Anterior cingulate cortex (tissue), 58 donors: ENCODE measurements at places on chromosomes 7 and 10.

DNA sequence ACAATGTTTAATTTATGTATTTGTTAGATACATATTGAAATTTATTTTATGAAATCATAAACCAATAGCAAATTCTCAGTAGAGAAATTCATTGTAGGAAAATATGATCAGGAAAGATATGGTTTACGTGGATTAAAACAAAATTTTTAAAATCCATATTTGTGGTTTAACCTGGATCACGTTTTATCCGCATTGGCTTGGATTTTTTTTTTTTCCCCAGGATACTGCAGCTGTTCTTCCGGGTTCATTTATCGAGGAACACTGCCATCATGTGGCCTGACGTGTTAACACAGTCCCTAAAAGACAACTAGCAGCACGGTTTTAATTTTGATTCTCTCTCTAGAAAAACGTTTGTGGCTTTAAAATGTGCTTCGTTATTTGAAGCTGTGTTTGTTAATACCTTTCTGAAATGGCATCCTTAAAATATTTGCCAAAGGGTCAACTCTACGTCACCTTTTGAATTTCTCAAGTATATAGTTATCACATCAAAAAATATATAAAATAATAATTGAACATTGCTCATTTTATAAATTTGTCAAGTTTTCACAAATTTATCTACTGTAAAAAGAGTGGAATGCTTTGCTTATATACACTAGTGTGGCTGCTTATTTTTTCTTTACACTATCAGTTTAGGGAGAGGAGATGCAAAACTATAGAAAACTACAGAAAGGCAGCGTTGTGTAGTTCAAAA lies 8.7 kb upstream of the ASB4 start:
- peak; percentile 45 for DNase-seq

DNA sequence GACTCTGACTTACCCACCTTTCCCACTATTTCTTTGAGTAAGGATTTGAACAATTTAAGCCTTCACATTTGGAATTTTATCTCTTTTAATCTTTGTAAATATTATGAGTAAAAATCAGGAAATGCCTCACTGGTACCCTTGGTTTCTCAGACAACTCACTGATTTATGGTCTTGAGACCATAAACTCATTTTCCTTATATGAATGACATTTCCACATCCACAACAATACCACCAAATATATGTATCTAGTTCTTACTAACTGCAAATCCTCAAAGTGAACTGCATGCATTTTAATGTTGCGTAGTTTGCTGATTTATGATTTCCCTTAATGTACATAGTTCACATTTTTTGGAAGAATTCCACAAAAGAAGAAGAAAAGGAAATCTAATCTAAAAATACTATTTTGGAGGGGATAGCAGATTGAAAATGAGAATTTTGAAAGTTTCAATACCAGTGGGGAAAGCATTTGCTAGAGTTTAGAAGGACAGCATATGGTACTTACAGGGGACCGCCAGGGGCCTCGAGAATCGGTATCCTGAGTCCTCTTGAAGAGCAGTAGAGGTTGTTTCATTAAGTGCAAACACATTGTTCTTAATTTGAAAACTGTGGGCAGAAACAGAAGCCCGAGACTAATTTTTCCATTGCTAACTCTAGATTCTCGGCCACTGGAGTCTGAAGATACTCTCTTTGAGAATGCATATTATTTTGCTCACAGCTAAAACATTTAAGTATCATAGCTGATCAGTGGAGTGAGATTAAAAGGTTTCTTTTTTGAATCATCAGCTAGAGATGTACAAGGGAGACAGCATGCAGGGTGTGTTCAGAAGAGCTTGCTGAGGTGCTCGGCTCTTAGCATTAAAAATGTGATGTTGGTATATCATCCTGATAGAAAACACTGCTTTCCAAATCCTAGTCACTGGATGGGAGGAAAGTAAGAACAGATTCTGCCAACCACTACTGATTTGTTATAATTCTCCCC lies 964.0 kb downstream of the GATA3 start:
- no peak for DNase-seq

DNA sequence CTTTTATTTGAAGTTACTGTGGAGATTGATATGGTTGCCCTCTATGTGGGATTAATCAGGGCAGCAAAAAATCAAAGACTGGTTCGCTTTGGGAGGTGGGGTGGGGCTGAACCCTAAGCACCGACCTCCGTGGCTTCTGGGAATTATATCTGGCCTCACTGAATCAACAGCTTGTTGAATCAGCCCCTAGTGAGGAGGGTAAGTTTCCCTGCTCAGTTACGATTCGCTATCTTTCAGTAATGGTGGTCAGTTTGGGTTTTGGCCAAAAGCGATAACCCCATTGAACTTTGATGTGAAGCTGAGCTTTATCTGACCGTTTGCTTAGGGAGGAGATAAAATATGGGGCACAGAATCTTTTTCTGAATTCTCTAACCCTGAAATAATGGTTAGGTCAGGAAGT lies 16.6 kb upstream of the ARPC1A start:
- no peak for DNase-seq

DNA sequence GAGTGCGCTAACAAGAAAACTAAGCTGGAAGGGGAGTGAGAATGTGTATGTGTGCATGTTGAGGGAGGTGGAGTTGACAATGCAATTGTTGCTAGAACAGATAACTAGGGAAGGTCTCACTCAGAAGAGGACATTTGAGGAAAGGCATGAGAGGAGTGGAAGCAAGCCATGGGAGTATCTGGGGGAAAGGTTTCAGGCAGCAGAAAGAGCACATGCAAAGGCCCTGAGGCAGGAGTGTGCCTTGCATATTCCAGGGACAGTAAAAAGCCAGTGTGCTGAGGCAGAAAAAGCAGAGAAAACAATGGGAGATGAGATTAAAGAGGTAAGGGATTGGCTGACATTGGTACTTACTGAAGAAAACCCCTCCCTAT lies 149.6 kb upstream of the ADO start:
- no peak for DNase-seq

DNA sequence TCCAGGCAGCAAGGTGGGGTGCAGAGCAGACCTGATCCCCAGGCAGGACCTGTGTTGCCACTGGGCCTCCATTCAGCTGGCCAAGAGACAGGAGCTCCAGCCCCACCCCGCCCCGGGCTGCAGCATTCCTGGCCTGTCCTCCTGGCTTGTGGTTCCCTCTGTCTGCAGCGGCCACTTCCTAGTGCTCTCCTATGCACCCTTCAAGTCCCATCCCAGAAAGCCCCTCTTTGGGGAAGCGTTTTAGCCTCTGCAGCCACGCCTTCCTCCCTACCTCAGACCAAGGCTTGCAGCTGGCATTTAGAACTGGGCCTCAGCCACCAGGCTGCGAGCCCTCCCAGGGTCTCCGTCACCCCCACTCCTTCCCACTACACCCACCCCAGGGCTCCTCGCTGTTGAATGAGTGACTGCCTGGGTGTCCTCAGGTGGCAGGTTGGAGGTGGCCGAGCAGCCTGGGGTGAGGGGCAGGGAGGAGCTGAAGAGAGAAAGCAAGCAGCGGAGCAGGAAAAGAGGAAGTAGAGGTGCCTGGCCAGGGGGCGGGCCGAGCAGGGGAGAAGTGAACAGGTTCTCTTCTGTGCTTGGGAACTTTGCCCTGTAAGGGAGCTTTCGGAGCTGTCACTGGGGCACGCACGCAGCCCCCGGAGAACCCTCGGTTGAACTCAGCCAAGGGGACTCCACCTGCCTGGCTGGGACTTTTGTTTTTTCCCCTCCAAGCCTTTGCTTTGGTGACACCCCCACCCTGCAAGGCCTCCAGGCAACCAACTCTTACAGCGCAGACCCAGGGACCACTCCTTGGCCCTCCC lies 109.1 kb upstream of the TNRC18 start:
- no peak for DNase-seq

DNA sequence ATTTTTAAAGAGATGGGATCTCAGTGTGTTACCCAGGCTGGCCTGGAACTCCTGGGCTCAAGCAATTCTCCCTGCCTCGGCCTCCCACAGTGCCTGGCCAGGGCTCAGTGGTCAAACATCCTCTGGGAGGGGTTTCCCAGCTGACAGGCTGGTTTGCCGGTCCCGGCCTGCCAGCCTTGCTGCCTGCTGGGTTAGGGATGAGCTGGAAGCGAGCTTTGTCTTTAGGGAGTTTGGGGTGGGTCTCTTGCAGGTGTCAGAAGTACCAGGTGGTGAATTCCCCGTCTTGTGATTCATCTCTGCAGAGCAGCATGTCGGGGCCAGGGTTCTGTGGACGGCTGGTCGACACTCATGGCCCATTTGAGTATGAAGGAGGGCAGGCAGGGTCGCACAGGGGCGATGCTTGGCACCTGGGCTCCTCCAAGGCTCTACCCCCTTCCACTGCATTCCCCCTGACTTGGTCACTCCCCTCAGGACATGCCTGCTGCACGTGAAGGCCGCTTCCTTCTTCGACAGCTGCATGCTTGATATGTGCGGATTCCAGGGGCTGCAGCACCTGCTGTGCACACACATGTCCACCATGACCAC lies 30.3 kb downstream of the ZAN start:
- DNase-seq, result no peak

GRCh38 chr7:15643000-15643705 lies 43.3 kb downstream of the MEOX2 start:
- no peak for DNase-seq

DNA sequence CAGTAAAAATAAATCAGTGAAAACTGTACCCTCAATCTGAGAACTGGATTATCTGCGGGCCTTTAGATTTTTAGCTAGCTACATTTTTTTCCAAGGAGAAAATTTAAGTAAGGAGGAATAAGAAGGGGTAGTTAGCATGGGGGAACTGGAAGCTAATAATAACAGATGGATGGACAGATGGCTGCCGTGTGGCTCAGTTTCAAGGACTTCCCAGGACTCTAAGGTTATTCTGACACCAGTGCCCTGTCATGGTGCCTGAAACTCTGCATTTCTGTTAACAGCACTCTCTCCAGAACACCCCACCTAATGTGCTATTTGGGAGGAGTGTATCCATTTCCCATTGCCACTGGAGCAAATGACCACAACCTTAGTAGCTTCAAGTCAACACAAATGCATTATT lies 75.7 kb upstream of the PDE1C start:
- no peak for DNase-seq

DNA sequence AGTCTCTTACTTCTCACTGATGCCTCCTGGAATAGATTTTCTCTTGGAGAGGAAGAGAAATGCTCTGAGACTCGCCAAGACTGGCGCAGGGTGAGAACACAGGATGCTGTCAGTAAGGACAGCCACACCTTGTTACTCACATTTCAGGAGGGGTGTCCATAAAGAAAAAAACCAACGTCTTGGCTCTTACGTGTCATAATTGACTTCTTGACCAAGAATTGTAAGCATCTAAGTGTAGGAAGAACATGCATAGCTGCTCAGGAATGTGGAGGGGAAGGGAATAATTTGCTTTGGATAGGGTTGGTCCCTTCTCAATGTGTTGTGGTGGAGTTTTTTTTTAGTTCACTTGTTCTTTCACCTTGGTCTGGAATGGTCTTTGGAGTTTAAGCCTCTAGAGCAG lies 43.8 kb upstream of the ZNF438 start:
- DNase-seq, result no peak

GRCh38 chr10:4512671-4513240 lies 313.3 kb upstream of the AKR1E2 start:
- DNase-seq, result no peak

- DNase-seq, result no peak
These were observed 47.5 kb upstream of the AGR3 start for GRCh38 chr7:16929146-16929762.

GRCh38 chr10:133194151-133194550 lies 34.1 kb downstream of the KNDC1 start:
- no peak for DNase-seq

DNA sequence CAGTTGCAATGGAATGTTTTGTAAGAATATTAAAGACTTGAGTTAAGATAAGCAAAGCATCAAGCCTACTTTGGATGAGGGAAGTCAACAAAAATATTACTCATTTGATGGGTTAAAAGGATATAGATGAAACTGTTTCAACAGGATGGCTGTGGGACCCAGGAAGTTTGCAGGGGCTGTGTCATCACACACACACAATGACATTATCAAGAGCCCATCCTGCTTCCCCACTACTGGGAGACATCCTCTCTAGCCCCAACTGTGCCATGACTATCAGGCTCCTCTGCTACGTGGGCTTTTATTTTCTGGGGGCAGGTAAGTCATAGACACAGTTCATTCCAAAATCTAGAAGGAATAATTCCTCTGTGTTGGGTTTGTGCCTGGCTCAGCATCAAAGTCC lies 78.8 kb upstream of the PRSS1 start:
- no peak for DNase-seq

GRCh38 chr10:121168545-121169216 lies 317.5 kb downstream of the WDR11 start:
- DNase-seq, result no peak

DNA sequence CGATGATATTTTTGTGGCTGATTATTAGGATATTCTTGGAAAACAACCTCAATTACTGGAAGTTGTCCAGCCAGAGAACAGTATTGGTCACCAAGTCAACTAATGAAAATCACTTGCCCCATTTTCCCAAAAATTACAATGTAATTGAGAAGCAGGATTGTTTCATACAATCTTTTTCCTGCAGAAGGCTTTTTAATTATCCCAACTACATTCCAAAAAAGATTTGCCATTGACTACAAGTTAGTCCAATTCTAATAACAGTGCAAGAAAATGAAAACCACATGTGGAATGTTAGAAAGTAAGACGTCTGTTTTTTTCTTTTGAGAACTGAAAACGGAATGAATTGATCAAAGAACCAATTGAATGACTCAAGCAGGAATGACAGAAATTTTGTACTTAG lies 1195.8 kb downstream of the SORCS1 start:
- no peak for DNase-seq

GRCh38 chr7:129497156-129497555 lies 5.2 kb upstream of the SMKR1 start:
- no peak for DNase-seq

DNA sequence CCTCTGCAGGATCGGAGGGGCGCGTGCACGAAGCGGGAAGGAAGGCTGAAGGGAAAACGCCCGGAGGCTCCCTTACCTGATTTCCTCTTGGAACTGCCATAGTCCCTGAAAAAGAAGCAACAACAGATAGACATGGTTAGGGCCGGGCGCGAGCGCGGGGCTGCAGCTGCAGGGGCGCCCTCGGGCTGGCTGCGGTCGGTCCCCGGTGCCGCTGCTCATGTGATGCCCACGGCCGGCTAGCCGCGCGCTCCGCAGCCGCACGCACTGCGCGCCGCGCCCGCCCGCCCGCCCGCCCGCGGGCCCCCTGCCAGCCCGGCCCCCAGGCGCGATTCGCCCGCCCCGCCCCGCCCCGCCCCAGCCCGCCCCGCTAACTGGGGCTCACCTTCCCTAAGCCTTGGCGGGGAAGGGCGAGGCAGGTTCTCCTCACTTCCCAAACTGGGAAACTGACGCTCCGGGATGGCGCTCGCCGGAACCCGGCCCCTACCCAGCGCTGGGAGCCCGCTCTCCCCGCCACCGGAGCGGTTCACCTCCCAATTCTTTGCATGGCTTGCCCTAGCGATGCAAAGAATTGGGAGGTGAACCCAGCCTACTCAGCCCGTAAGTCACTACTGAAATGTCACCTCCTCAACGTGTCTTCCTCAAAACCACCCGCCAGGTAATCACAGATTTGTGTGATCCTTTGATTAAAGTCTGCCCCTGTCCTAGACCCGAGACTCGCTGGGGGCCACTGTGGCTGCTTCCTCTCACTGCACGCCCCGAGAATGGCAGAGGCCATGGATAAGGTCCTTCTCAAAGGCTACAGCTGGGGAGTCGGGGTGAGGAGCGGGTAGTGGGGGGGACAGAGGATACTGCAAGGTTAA lies 162.2 kb downstream of the SH3PXD2A start:
- DNase-seq, result no peak

GRCh38 chr10:14548474-14548873 lies 217.8 kb upstream of the FRMD4A start:
- no peak for DNase-seq

GRCh38 chr10:105585753-105586152 lies 944.7 kb downstream of the SORCS3 start:
- DNase-seq, result no peak
